ENCODE measurements at places on chromosomes 5 and 9.

DNA sequence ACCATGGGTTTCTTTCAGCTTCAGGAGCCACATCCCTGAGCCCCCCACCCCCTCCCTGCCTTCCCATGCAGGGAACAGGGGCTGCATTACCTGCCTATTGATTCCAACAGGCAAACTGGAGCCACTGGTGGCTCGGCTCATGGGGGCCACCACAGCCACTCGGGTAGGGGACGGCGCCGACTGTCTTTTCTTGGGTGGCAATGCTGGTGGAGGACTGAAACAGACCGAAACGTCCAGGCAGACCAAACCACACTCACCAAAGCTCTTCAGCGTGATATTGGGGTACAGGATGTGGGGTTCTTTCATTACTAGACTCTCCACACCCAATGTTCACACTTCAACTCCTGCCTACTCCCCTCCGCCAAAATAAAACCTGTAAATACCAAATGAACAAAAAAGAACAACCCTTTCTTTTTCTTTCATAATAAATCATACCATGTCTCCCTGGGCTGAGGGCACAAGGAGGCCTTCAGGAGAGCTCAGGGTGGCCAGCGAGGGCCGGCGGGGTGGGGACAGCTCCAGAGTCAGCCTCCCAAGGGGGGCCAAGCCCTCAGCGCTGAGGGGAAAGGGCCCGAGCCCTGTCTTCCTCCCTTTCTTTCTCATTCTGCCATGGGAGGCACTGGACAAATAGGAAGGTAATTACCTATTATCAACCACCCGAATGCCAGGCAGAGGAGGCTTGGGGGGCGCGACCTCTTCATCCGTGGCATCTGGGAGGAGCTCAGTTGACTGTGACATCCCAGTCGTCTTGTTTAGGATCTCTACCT lies 83.3 kb downstream of the PRRT1B start:
- DNase-seq: no peak

GRCh38 chr5:14273207-14273767 lies 130.1 kb downstream of the TRIO start:
- DNase-seq: no peak

GRCh38 chr5:17402289-17403121 lies 95.5 kb upstream of the TAF11L2 start:
- DNase-seq: no peak

- no peak for DNase-seq
Observed at GRCh38 chr9:126412905-126413304, 86.3 kb downstream of the MVB12B start.

GRCh38 chr5:39428640-39429039 lies 3.9 kb upstream of the DAB2 start:
- DNase-seq: no peak

DNA sequence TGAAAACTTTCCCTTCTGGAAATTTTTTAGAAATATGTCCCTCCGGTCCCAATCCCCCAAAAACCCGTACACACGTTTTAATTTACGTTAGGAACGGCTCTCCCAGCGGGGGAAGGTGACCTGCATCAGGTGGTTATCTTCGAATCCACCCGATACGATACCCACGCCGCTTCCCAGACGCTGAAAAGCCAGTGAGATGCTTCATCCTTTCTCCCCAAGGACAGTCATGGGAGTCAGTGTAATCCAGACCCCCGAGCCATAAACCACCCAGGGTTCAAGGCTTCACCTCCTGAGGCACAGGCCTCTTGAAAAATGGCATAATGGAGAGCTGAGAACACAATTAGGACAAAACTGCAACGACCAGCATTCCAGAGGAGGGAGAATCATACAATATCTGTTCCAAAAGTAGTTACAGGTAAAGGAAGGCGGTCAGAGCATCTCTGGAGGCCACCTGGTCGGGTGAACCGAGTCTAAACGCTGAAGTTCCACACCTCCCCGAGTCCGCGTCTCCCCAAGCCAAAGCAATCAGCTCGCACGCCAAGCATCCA lies 857 bp downstream of the FAM169A start:
- DNase-seq: no peak

DNA sequence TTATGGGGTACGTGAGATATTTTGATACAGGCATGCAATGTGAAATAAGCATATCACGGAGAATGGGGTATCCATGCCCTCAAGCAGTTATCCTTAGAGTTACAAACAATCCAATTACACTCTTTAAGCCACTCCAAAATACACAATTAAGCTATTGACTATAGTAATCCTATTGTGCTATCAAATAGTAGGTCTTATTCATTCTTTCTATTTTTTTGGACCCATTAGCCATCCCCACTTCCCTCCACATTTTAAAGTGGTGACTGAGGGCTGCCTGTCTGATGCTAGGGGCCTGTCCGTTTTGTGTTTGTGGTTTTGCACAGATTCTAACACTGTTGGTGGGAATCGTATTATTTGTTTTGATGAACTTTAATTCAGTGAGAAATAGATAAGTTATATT lies 129.7 kb upstream of the DHFR start:
- DNase-seq: no peak

- no peak for DNase-seq
Observed at GRCh38 chr9:75483636-75484035, 395.3 kb downstream of the OSTF1 start.

DNA sequence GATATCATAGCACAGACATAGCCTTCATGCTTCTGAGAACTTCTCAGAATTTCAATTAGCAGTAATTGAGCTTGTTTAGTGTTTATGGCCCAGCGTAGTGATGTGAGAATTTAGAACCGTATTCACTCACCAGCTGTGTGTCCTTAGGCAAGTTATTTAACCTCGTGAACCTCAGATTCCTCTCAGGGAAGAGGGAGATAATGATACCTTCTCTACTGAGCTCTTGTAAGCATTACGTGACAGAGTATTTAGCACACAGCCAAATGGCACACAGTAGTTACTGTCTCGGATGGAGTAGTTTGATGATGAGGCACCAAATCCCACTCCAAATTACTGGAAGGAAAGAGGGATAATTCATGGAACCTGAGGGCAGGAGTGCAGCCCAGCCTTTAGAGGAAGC lies 429.3 kb downstream of the CCDC171 start:
- no peak for DNase-seq

GRCh38 chr5:131377346-131377745 lies 113.5 kb downstream of the CDC42SE2 start:
- no peak for DNase-seq
